Skin of body (tissue), 3 donors: ENCODE measurements at places on chromosomes 12 and 14. TPM values are rescaled to one million over a fixed set of nuclear protein-coding genes. Genes with fewer than 3 reads are reported as not detected.

The CRACR2A gene
- 1.8 TPM for total RNA-seq

The APOF gene
- not detected for total RNA-seq

The TTC6 gene
- total RNA-seq, result 0.10 TPM

The LRRIQ1 gene
- 0.30 TPM for total RNA-seq

The GLI1 gene
- total RNA-seq, result 7.2 TPM

The MYH7 gene
- 84.4 TPM for total RNA-seq

The KLRK1 gene
- 0.69 TPM for total RNA-seq

GRCh38 chr12:64890873-64891468 lies 66.5 kb downstream of the TBC1D30 start:
- peak; percentile 51 for DNase-seq

DNA sequence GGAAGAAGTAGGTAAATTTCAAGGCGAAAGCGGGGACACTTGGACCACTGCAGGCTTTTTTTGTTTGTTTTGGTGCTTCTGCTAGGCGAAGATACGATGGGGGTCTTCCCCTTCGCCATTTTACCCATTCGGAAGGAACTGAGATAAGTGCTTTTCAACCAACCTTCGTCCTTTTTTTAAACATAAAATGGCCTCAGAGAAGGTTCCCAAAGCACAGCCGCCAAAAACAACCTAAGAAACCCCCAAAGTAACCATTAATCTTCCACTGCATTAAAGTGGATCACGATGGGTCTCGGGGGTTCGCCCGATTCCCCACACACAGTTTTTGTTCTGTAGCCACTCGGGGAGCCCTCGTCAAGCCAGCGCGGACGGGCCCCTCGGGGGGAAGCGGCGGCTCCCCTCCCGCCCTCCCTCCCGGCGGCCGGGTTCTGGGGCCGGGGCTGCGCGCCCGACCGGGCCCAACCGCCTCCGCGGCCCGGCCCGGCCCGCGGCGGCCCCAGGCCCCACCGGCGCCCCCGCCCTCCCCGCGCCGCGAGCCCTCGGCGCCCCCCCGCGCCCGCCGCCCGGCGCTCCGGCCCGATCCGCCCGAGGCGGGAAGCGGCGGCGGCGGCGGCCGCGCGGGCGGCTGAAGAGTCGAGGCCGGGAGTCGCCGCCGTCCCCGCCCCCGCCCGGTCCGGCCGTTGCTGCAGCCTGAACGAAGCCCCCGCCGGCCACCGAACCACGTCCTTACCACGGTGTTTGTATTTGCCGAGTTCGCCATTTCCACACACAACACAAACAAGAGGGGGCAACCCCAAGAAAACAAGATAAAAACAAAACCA lies 790 bp downstream of the GTF2A1 start:
- DNase-seq, result peak; percentile 52

DNA sequence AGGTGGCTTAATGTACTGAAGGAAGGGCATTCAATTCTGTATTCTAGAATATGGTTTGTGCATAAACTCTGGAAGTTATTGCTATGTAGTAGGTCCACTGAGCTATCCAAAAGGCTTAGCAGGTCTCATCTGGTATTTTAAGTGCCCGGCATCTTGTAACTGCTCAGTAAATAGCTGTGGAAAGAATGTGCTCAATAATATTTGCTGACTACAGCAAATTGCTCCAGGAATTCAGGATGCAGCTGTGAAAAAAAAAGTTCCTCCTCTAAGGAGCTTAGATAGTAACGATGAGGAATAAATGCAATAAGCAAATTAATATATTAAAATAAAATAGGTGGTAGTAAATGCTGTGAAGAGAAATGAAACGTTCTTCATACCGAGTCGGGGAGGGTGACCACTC lies 857.1 kb downstream of the AACS start:
- DNase-seq, result no peak

DNA sequence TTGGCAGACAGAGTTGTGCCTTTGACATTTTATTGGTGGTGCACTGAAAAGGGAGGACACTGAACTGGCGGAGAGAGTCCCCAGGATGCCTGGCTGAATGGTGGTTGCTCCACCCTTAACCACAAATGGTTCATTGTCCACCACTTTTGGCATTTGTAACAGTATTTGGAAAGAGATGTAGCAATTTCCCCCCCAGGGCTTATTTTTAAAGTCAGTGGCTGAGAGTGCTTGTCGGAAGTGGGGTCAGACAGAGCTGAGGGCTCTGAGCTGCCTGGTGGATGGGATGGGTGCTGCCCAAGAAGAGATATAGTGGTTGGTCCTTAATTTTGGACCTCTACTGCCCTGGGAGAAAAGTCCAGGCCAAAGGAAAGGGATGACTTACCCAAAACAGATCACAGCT lies 31.5 kb upstream of the FGF6 start:
- no peak for DNase-seq

GRCh38 chr14:104383088-104383995 lies 196.2 kb upstream of the C14orf180 start:
- DNase-seq, result peak; percentile 26

- DNase-seq, result no peak
Observed at GRCh38 chr14:24151404-24152080, 4.2 kb downstream of the RNF31 start.

- no peak for DNase-seq
Observed at GRCh38 chr12:57040750-57041149, 9.2 kb downstream of the MYO1A start.

GRCh38 chr12:106976668-106977067 lies 10.3 kb downstream of the MTERF2 start:
- no peak for DNase-seq

DNA sequence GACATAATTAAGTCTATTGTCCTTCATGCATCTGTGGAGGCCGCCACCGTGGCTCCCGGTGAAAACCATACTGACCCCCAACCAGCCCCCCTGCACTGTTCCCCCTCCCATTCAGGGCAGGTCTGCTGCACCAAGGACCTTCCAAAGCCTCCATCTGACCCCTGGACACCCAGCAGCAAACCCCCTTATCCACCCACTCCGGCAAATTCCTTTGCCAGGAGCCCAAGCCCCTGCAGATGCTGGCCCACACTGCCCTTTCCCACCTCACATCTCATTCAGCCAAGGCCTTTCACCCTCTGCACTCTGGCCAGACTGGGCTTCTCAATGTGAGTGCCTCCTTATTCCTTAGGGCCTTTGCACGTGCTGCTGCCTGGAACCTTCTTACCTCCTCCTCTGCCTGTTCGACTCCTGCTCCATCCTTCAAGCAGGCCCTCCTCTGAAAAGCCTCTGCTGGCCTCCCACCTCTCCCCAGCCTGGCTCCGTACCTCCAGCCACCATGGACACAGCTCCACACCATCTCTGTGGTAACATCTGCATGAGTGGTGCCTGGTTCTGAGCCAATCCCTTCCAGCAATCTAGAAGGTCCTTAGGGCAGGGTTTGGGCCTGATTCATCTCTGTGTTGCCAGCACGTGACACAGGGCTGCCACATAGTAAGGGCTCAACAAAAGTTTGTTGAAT lies 230.7 kb downstream of the BCL11B start:
- no peak for DNase-seq

DNA sequence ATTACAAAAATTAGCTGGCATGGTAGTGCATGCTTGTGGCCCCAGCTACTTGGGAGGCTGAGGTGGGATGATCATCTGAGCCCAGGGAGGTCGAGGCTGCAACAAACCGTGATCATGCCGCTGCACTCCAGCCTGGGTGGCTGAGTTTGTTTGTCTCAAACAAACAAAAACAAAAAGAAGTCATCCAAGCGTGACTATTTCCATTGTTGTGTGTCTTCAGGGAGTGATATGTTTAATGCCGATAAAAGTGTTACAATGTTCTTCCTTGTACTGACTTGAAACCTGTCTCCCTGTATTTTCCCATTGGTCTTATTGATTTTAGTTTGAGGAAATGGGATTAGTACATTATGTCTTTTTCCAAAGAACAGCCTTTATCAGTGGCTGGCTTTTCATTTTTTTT lies 75.6 kb upstream of the USP44 start:
- DNase-seq, result no peak

DNA sequence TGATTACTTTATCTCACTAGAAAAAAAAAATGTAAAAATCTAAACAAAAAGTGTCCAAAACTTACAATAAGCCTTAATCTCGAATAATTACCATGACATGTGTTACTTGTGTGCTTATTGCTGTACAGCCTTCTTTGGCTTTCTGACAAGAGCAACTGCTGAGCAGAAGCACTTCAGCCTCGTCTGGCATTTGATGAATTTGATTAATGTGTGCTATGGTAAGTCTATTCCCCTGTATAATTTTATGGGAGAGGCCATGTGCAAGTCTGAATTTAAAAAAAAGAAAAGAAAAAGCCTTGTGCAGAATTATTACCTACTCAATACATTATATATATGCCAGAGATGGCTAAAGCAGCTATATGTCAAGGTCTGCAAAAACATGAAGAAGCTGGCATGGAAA lies 113.9 kb downstream of the AEBP2 start:
- peak; percentile 65 for DNase-seq

GRCh38 chr14:58353516-58354299 lies 42.0 kb upstream of the TOMM20L start:
- no peak for DNase-seq

GRCh38 chr14:29370024-29370423 lies 557.6 kb downstream of the PRKD1 start:
- DNase-seq, result no peak
